ENCODE measurements at places on chromosomes 2 and 18.

- no peaks in the 10 kb centered on the region for H3K36me3 ChIP-seq
- DNase-seq, result no peak
- H3K27me3 ChIP-seq, result peaks cover 6% of the 10 kb centered on the region
- H3K4me3 ChIP-seq, result no peak overlapping the region
- H3K27ac ChIP-seq, result no peak overlapping the region
Measured at GRCh38 chr2:218033208-218033589, 30.4 kb upstream of the TNS1 start.

GRCh38 chr2:173248381-173248780 is 106.3 kb upstream of the CDCA7 start:
- H3K27me3 ChIP-seq, result no peaks in the 10 kb centered on the region
- no peak for DNase-seq
- peaks cover 14% of the 10 kb centered on the region for H3K4me1 ChIP-seq
- no peak overlapping the region for H3K27ac ChIP-seq
- no peak overlapping the region for H3K4me3 ChIP-seq

DNA sequence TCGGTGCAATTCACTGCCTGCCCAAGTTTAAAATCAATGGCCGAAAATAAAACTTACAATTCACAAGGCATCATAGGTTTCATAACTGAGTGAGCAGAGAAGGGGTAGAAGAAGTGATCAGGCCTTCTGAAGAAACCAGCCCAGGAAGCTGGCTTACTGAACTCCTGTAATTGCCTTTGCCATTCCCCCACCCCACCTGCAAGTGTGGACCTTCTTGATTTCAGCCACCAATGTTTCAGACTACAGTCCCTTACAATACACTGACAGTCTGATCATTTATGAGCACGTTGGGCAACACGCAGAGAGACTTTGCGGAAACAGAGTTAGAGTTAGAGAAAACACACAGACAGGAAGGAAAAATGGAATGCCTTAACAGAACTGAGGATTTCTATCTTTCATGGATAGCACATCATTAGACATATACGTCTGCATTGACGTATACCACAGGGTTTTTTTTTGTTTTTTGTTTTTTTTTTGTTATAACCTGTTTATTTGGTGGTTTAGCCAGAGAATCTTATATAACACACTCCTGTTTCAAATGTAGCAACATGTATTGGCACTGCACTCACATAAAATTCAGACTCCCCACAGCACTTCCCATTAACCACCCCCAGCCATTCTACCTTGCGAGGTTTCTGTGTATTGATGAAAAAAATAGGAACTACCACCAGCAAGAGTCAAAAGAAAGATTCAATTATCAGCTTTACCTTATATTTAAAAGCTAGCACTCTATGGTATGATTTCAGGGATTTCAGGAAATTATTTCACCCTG is 126.4 kb downstream of the CACNB4 start:
- H3K4me3 ChIP-seq, result no peak overlapping the region
- no peak for DNase-seq
- H3K27me3 ChIP-seq, result no peaks in the 10 kb centered on the region

- no peaks in the 10 kb centered on the region for H3K4me1 ChIP-seq
- DNase-seq, result peak; percentile 60
- no peaks in the 10 kb centered on the region for H3K27me3 ChIP-seq
- H3K27ac ChIP-seq, result no peak overlapping the region
Measured at GRCh38 chr2:95303191-95303919, 6.2 kb downstream of the KCNIP3 start.

Data from SJCRH30 (cell line).